ENCODE measurements at places on chromosomes 4 and X.

GRCh38 chr4:14125375-14126129 lies 498.0 kb upstream of the BOD1L1 start:
- no peaks in the 10 kb centered on the region for H3K27me3 ChIP-seq
- no peaks in the 10 kb centered on the region for H3K4me1 ChIP-seq
- H3K27ac ChIP-seq, result no peak overlapping the region
- no peak for DNase-seq

DNA sequence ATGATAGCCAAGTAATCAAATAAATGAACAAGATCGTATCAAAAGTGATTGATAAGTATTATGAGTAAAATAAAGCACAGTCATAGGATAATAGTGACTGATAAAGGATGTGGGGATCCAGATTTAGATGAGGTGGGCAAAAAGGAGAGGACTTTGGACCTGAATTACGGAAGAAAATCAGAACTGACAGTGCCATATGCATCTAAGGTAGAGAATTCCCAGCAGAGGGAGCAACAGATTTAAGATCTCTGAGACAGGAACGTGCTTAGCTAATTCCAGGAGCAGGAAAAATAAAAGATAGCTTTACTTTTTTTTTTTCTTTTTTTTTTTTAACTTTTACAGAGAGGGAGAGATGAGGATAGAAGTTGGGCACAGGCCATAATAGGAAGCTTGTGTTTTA lies 189.9 kb downstream of the NWD2 start:
- H3K4me1 ChIP-seq, result no peaks in the 10 kb centered on the region
- DNase-seq, result no peak
- no peaks in the 10 kb centered on the region for H3K36me3 ChIP-seq
- H3K27me3 ChIP-seq, result no peaks in the 10 kb centered on the region
- no peak overlapping the region for H3K27ac ChIP-seq
- no peak overlapping the region for H3K4me3 ChIP-seq

- no peaks in the 10 kb centered on the region for H3K27me3 ChIP-seq
- no peak for DNase-seq
- H3K27ac ChIP-seq, result no peak overlapping the region
- H3K4me1 ChIP-seq, result no peaks in the 10 kb centered on the region
- H3K4me3 ChIP-seq, result no peak overlapping the region
- no peaks in the 10 kb centered on the region for H3K36me3 ChIP-seq
Observed at GRCh38 chr4:82599336-82599735, 37.5 kb upstream of the TMEM150C start.

GRCh38 chr4:122542411-122543236 lies 78.2 kb downstream of the IL21 start:
- H3K4me1 ChIP-seq, result no peaks in the 10 kb centered on the region
- H3K4me3 ChIP-seq, result no peak overlapping the region
- H3K27ac ChIP-seq, result no peak overlapping the region
- no peaks in the 10 kb centered on the region for H3K27me3 ChIP-seq
- DNase-seq, result no peak

- H3K27ac ChIP-seq, result no peak overlapping the region
- no peaks in the 10 kb centered on the region for H3K36me3 ChIP-seq
- DNase-seq, result no peak
- no peaks in the 10 kb centered on the region for H3K27me3 ChIP-seq
- no peaks in the 10 kb centered on the region for H3K4me1 ChIP-seq
- H3K4me3 ChIP-seq, result no peak overlapping the region
Observed at GRCh38 chr4:122658818-122659295, 38.0 kb upstream of the IL21 start.
